ENCODE measurements at places on chromosomes 4 and X. TPM values are rescaled to one million over a fixed set of nuclear protein-coding genes. Genes with fewer than 3 reads are reported as not detected.

DNA sequence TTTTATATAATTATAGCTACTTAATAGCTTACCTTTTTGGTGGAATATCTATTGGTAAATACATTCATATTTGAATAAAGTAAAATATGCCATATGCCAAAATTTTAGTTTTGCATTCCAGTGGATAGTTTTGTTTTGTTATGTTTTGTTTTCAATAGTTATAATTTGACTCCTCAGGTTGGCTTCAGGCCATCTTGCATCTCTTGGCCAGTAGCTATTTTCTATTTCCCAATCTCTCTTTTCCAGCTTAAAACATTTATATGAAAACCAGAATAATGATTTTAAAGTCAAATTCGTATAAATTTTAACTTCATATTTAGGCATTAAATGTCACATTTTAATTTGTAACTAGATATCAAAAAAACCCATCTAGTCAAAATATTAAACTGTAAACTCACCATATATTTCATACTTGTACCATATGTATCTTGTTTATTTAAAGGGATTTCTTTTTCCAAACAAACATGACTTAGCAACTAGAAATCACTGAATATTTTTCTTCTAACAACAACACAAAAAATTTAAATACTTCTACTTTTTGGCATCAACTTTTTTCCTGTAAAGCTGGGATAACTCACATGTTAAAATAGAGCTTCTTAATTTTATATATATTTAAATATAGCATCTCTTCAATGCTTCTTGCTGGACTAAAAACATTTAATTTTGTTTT, 1209.6 kb downstream of the PCDH7 start:
- no peak for DNase-seq

GRCh38 chr4:82373486-82373815, 340 bp downstream of the HNRNPD start:
- no peak for DNase-seq

Gene TLL1
- total RNA-seq = not detected

Gene SNCA
- 0.42 TPM for total RNA-seq
